Activated gamma-delta T cell treated with anti-CD3 and anti-CD28 coated beads, Interleukin-2, amount 50 U/mL, for 16 hours (primary cell): ENCODE measurements at places on chromosomes 4 and X.

DNA sequence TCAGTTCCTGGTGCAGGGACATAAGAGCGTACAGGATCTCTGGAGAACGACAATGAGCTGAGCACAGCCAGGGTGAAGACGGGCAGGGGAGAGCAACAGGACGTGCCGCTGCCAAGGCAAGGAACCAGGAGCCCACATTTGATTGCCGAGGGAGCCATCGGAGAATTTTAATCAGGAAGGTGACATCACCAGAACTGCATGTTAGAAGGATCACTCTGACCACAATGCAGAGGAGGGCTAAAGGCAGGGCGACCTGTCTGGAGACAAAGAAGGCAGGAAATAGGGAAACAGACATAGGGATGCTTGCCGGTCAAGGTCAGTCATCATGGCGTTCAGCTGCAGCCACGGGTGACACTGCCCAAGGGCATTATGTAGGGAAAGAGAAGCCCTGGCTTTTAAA lies 81.4 kb downstream of the RBM47 start:
- DNase-seq, result no peak

DNA sequence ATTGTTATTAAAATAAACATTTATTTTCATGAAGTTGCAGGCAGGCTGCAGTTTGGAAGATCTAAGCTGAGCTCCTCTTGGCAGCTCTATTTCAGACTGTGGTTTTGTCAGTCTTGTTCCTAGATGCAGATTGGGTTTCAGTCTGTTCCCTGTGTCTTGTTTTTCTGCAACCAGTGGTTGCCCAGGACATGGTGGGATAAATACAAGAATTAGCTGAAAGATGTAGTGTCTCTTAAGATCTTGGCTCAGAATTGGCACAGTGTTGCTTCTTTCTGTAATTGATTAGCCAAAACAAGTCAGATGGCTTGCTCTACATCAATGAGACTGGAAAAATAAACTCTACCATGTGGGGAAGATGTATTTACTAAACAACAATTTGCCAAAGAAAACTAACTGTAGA lies 283.0 kb upstream of the BOD1L1 start:
- no peak for DNase-seq

DNA sequence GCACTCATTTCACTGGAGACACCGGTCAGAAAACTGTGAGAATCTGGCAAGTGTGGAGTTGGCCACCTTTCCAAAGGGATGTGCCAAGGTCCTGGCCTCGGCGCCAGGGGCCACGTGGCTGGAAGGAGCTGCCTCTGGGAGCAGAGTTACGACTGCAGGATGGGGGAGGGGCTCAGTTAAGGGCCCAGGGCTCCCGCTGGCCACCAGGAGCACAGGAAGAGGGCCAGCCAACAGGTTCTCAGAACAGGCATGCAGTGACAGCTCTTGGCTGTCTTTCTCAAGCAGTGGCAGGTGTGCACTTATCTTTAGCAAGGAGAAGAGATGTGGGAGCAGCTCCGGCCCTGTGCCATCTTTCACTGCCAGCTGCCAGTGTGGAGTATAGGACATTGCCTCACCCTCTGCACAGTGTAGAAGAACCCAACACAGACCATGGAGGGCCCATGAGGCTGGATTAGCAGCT lies 115.9 kb upstream of the RBPJ start:
- DNase-seq, result no peak

DNA sequence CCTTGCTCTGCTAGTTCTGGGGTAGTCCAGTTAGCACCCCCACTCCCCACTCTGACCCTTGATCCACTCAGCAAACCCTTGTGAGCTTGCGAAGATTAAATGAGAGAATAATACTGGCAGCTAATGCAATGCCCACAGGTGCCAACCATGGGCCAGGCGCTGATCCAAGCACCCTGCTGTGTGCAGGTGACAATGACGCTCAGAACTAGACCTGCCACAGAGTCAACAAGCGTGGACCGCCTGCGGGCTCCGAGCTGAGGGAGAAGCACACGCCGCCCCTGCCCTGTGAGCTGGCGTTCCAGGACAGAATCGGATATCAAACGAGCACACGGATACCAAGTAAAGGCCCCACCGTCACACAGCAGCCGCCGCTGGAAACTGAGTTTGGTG lies 129.2 kb downstream of the FAM53A start:
- no peak for DNase-seq

DNA sequence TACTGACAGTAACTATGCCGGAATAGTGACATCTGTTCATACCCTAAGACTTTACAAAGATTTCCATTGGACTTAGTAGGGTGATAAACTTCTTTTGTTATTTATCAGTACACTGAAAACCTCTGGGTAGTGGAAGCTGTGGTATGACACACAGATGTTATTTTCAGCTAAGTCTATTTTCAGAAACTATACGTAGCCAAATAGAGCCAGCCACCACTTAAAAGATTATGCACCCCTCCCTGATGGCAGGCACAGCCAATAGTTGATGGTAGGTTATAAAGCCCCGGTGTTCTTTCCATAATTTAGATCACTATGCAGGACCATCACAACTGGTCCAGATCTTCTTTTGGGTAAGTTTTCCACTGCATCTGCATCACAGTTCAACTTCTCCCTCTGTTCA lies 1603.2 kb upstream of the PABPC4L start:
- no peak for DNase-seq

- DNase-seq, result no peak
These were observed 14.7 kb downstream of the UNC5C start for GRCh38 chr4:95534032-95534431.

DNA sequence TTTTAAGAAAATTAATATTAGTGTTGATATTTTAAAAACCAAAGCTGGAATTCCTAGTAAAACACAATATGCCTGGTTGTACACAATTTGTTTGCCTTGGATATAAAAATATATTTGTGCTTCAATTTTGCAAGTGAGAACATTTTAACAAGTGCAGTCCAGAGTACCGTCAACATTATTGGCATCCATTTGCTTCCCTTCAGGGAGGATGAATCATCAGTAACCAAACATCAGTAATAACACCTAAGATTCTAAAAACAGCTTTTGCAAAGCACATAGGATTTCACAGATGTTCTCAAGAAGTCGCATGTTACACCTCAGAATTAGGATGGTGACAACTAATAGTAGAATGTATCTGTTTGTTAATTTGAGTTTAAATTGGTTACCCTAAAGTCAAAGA lies 262.6 kb upstream of the BMP3 start:
- DNase-seq, result no peak

DNA sequence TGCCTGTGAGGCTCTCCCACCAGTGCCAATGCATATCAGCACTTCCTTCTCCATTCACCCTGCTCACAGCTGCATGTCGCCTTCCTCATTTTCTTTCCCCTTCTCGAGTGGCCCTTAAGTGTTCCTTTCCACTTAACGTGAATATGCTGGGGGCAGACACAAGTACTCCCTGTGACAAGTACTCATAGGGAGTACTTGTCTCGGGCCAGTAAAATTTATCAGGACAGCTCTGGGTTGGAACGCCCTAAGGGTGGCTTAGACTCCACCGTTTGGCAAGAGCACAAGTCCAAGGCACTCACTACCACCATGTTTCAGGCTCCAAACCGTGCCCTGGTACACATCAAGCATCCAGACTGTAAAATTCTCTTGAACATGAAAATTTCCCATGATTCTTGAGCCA lies 3.9 kb upstream of the LDOC1 start:
- no peak for DNase-seq

DNA sequence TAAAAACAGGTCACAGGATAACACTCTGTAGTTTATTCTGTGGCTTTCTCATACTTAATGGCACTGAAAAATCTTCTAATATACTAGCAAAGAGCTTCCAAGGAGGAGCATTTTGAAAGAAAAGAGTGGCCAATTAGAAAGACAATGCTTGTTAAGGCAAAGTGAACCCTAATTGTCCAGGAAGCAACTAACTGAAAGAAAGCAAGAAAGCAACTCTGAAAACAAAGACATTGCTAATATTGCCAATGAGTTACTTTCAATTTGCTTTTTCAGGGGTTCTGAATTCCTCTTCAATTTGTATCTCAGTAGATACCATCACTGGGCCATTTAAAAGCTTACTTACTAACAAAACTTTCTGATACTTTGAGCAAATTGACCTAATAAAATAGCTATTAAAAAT lies 78.5 kb upstream of the MTNR1A start:
- no peak for DNase-seq

DNA sequence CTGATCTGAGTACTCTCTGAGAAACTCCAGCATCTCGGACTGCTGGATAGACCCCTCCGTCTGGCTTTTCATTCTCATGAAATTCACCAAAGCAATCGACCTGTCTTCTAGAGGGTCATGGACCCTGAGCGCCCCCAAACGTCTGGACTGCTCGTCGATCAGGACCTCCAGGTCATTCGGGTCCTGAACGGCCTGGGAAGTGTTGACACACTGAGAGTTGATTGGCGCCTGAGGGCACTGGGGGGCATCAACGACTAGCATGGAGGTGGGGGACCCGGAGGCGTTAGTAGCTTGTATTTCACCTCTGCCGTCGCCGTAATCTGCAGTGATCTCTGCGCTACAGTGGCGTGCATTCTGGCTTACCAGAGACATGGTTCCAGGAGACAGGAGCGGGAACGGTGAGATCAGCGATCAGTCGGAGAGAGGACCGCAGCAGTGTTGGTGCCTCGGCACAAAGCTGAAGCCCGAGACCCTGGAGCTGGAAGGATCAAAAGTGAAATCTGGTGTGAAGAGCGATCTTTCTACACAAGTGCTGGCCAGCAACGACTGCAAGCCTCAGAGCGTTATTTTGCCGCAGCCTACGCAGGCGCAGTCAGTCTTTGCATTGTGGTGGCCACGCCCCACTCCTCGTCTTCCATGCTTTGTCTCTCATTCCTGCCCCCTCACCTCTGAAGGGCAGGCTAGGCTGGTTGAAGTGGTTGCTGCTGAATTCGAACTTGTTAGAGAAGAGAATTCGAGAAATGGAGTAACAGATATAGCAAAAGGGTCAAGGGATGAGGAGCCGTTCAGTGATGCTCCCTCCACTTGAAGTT lies at the start of gene MAGEE2:
TSS of gene MAGEE2 (minus strand) at position 575 of the 812 bp plus-strand sequence. CDS start at position 372, 203 bp downstream.
- DNase-seq, result no peak

- DNase-seq, result no peak
These were observed 609.1 kb upstream of the TECRL start for GRCh38 chr4:65018313-65018712.

DNA sequence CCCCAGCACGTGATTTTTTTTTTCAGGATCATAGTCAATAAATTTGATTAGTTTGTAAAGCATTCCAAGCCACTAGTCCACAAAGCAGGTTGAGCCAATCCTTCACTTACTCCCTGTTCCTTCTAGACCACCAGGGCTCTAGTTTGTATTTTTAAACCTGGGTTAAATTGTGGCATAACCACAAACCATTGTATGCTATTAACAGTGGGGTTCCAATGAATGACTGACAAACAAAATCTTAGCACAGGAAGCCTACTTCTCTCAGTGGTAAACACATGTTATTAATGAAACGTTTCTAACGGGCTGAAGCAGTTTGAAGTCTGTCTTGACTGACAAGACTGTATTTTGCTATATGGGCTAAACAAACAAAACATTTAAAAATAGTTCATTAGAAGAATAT lies 48.6 kb upstream of the GYPA start:
- no peak for DNase-seq

DNA sequence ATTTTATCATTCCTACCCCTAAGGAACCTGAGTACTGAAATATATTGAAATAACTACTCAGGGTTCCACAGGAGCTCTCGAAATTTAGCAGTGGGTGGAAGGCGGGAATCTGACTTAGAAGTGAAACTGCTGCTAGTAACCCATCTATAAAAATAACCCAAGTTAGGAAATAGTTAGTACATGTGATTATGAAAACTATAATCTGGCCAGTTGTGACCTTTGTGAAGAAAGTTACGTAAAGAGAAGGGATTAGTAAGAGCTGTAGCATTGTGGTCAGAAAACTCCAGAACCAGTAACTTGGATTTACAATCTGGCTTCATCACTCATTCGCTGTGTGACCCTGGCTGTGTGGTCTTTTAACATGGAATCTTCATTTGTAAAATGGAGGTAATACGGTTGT lies 175.5 kb downstream of the RAPGEF2 start:
- no peak for DNase-seq

DNA sequence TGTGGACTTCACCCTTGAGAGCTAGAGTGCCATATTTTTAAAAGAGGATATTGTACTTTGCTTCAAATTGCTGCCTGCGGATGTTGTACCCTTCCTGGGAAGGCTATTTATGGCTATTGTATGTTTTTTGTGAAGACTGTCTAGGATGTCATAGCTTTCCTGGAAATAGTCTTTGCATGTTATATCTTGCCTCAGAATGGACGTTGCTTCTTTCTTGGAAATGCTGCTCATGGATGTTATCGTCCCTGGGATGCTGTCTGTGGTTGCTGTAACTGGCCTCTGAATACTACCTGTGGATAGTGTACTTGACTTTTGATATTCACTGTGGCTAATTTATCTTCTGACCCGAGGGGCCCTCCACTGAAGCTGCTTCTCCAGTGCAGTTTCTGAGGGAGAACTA lies 146.8 kb downstream of the ENOX2 start:
- no peak for DNase-seq

GRCh38 chrX:103540145-103540544 lies 20.9 kb upstream of the RAB40A start:
- no peak for DNase-seq

DNA sequence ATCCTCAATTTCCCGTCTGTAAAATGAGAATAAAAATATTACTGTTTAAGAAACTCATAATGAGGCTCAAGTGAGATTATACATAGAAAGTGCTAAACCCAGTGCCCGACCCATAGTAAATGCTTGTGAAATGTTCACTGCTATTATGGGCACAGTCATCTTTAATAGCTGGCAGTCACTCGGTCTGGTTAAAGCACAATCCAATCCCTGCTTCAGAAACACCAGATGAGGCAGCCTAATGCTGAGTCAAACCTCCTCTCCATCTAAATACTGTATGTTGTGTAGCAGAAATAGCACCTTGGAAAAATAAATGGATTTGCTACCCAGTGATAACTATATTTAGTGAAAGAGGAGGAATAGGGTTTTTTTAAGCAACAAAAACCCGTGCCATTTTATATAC lies 14.5 kb downstream of the EVC2 start:
- no peak for DNase-seq

- DNase-seq, result no peak
These were observed 19.9 kb downstream of the ABCG2 start for GRCh38 chr4:88138561-88138960.

DNA sequence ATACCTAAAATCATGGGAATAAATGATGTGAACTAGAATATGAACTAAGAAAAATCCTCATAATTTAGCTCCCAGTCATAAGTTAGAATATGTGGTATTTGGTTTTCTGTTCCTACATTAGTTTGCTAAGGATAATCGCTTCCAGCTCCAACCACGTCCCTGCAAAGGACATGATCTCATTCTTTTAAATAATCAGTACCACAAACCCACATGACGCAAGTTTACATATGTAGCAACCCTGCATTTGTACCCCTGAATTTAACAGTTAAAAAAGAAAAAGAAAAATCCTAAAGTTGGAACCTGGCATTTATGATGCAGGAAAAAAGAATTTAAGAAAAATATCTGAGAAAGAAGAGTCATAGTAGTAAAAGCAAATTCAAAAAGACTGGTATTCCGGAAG lies 13.3 kb downstream of the UBA6 start:
- DNase-seq, result no peak

GRCh38 chr4:185256446-185256845 lies 47.0 kb downstream of the SNX25 start:
- no peak for DNase-seq
